ENCODE measurements at places on chromosomes 2 and 18.

- peak; percentile 77 for DNase-seq
Measured at GRCh38 chr2:120749506-120750431, 14.1 kb downstream of the GLI2 start.

GRCh38 chr2:121605820-121606733 is 43.2 kb downstream of the CLASP1 start:
- DNase-seq: no peak

- no peak for DNase-seq
Measured at GRCh38 chr2:189841019-189841418, 56.8 kb downstream of the PMS1 start.

GRCh38 chr2:233096006-233096405 is 35.9 kb downstream of the INPP5D start:
- no peak for DNase-seq

GRCh38 chr2:46163804-46164528 is 133.2 kb upstream of the EPAS1 start:
- no peak for DNase-seq

- no peak for DNase-seq
Measured at GRCh38 chr2:101776172-101777043, 78.9 kb downstream of the MAP4K4 start.

DNA sequence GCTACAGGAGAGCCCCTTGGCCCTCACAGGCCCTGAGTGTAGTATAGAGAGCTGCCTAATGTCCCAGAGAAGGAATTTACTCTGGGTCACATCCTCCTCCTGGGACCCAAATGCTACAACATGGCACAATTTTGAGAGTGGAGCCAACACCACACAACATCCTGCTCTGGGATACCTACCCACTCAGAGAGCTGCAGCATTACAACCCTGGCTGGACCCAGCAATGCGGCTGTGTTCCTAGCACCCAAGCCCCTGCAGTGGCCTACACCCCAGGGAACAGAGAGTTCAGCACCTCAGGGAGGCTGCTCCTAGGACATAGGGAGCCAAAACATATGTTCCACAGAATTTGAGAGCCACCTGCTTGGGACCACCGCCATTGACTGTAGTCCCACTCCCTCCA is 19.3 kb upstream of the FABP1 start:
- DNase-seq: no peak

GRCh38 chr2:36800381-36800780 is 103.9 kb downstream of the VIT start:
- DNase-seq: no peak

GRCh38 chr2:234913208-234913626 is 38.6 kb upstream of the SH3BP4 start:
- peak; percentile 38 for DNase-seq

DNA sequence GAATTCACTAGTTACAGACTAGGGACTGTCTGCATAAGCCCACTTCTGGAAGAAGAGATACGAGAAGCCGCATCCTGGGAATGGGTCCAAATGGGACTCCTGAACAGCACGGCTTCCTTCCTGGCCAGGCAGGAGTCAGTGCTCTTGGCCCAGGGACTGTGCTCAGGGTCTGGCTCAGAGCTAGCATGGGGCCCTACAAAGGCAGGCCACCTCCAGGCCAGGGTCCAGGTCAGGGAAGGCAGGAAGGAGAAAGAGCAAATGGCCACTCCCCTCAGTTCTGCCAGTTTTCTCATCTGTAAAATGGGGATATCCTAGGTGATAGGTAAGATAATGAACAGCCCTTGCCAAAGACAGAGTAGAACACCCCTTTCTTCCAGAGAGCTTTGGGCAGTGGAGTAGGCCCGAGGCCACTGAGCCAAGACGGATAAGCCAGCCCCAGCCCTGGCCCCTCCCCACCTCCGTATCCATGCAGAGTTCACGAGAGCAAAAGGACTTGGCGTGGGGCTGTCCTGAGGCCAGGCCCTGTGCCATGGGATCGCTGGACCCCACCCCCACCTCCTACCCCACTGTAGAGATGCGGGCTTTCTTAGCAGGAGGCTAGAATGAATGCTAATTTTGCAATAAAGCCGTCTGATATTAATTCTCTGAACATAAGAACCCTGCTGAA is 190.1 kb downstream of the MGAT5 start:
- DNase-seq: no peak

DNA sequence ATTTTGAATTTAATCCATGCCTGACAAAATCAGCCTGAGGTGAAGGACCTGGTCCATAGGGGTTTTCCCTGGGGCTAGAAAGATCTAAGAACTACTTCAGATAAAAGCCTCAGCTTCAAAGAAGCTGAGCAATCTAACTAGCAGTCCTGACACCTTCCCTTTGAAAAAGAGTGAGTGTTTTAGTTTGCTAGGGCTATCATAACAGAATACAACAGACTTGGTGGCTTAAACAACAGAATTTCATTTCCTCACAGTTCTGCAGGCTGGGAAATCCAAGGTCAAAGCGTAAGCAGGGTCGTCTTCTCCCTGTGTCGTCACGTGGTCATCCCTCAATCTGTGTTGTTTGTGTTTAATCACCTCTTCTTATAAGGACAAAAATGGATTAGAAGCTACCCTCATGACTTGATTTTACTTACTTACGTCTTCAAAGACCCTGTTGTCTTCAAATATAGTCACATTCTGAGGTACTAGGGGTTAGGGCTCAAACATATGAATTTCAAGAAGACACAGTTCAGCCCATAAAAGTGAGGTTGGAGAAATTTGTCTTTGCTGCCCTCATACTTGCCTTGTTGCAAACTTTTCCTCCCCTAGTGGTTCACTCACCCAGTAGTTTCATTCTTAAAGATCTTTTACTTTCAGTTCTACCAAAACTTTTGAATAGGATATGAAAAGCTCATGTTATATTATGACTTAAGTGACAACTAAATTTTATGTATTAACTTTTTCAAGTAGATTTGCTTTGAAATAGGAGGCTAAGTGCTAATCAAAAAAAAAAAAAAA is 673.8 kb downstream of the ARHGAP15 start:
- DNase-seq: no peak

DNA sequence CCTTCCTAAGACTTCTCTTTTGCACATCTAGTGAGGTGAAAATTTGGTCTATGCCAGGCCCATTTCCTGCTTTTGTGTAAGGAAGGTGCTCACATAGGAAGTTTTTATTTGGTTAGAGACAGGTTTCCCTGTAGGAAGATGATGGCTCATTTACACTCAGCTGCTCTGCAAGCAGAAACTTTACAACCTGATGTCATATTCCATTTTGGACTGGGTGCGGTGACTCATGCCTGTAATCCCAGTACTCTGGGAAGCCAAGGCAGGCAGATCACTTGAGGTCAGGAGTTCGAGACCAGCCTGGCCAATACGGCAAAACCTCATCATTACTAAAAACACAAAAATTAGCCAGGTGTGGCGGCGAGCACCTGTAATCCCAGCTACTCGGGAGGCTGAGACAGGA is 35.8 kb downstream of the CASP10 start:
- DNase-seq: no peak

DNA sequence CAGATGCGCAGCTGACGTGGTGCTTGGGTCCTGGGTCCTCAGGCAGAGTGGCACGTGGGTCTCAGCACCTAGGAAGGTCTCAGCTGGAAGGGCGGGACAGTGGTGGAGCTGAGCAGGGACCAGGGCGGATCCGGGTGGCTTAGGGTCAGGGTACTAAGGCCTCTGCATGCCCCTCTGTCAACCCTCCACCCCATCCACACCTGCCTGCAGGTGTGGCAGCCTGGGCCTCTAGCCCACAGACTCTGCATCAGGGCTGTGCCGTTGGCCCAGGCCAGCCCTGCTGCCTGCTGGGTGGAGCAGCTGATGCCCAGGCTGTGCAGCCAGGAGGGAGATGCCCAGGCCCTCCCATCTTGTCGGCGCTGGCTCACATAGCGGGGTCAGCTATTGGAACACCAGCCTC is 24.6 kb upstream of the OTOS start:
- no peak for DNase-seq

DNA sequence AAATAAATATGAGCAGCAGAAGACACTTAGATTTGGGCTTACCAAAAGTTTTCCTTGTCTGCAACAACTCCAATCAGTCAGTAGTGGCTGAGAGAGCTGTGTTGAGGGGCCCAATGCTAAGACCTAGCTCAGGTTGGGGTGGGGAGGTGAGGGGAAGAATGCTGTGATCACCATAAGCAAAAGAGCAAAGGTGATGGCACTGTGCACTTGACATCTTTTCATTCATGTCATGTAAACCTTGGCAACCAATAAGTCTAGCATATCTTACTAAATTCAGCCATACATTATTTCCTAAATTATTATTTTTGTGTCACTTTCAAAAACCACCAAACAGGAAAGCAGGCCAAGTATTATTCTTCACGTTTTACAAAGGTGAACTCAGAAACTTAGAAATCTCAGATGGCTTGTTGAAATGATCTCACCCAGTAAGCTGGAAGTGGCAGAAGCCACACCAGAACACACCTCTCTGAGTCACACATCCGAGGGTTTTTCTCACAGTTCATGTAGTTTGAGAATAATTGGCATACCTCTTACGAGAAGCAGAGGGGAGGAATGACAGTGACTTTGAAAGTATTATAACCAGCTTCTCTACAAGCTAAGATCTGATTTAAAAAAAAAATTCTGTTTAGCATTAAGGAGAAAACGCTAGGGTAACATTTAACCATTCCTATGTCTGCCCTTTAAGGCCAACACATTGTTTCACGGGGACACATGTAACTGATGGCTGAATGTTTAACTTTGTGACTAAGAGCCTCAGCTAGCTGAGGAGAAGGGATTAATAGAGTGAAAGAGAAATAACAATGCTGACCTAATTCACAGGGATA is 43.3 kb upstream of the SETBP1 start:
- peak; percentile 36 for DNase-seq

DNA sequence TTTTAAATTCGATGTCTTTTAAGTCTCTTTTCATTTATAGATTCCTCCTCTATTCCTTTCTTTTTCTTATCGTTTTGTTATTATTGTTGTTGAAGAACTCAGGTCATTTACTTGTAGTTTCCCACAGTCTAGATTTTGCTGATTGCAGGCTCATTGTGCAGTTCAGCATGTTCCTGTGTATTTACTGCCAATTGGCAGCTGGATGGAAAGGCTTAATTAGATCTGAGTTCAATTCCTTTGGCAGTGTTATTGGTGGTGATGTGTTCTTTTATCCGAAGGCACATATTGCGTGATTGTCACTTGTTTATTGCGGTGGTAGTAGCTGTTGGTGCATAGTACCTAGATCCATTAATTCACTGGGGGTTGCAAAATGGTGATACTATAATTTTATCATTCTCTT is 180.7 kb downstream of the BABAM2 start:
- no peak for DNase-seq

- DNase-seq: no peak
Measured at GRCh38 chr2:232236200-232236599, 142.4 kb upstream of the ALPP start.

DNA sequence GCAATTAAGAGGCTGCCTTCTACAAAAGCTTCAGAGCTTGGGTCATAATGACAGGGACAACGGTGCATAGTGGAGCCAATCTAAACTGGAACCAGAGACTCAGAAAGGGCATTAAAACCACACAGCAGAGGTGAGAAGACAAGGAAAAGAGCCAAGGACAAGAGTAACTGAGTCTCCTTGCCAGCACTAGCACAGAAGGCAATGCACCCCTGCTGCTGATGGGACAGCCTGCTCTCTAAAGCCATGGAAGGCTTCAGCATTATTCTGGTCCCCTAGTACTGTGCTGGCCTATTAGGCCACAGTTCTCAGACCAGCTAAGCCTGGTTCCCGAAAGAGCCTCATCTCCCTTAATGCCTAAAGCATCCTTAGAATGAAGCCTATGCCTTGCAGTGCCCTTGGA is 15.5 kb downstream of the MYO5B start:
- DNase-seq: no peak

DNA sequence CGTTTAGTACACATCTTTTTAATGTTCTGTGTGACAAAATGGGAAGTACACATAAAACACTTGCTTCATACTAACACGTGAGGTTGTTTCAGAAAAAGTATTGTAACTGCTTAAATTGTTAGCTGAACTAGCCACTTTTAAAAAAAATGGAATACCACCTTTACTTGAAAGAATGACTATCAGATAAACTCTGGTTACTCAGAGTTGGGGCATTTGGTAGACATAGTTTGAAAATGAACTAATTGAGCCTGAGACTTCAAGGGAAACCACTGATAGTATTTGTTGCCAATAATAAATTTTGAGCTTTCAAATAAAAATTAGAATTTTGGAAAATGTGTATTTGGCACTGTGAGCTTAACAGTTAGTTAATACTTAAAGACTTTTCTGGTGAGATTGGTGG is 103.0 kb upstream of the FBXO11 start:
- DNase-seq: no peak

- DNase-seq: no peak
Measured at GRCh38 chr2:224524657-224525056, 60.5 kb downstream of the CUL3 start.

DNA sequence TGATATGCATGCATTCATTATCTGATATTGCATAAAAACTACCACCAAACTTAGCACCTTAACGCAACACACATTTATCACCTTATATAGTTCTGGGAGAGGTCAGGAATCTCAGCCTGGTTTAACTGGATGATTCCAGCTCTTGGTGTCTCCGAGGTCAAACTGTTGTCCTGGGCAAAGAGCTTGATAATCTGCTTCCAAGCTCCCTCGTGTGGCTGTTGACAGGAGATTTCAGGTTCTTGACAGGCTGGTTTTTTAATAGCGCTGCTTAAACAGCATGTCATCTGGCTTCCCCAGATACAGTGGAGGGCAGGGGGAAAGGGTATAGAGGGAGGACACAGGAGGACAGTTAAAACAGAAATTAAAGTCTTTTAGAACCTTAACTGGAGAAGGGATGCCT is 785.0 kb downstream of the CNTNAP5 start:
- DNase-seq: no peak

- peak; percentile 49 for DNase-seq
Measured at GRCh38 chr2:233413559-233414272, 59.4 kb downstream of the DGKD start.

GRCh38 chr2:218957671-218958070 is 1.8 kb upstream of the CDK5R2 start:
- no peak for DNase-seq

Measured in fibroblast of skin of abdomen (primary cell).